ENCODE measurements at places on chromosomes 13 and 19.

DNA sequence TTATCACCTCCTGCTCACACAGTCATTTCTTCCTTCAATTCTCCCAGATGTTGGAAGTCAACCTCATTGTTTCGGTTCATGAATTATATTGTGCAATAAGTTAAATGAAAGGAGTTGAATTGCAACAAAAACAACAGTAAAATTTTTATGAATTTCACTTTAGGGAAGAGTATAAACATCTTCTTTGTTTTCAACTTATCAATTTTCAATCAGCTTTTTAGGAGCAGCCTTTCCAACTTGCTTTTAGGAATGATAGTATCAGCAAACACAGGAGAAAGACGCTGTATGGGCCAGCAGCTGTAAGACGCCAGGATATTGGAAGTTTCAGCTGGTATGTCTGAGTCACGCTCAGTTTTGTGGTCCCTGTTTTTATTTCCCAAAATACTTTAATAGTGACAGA, 132.5 kb upstream of the ARGLU1 start:
- peak; percentile 22 for DNase-seq

GRCh38 chr19:33286899-33287298, 15.4 kb downstream of the CEBPA start:
- no peak for DNase-seq

GRCh38 chr13:93262729-93263345, 36.2 kb downstream of the GPC6 start:
- peak; percentile 65 for DNase-seq

DNA sequence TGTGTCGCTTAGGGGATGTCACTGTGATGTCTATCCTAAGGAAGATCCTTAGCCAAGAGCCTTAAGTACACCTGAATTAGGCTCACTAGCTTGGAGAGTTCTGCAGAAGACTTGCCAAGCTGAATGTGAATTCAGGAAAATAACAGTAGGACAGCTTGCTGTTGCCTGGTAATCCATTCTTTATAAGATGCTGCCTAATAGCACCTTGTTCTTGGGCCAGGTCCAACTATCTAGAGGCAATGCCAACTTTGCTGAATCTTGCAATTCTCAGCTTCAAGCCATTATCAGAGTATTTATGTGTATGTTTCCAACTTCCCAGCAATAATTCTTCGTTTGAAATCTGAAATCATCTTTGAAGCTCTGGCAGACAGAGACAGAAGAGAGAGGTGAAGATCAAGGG, 102.8 kb downstream of the PCDH17 start:
- no peak for DNase-seq

- DNase-seq: no peak
Measured at GRCh38 chr13:113744197-113745000, 14.6 kb upstream of the TMEM255B start.

- DNase-seq: peak; percentile 35
Measured at GRCh38 chr19:48900477-48901406, 630 bp downstream of the NUCB1 start.

- DNase-seq: peak; percentile 14
Measured at GRCh38 chr13:34867590-34867989, 74.5 kb upstream of the NBEA start.

DNA sequence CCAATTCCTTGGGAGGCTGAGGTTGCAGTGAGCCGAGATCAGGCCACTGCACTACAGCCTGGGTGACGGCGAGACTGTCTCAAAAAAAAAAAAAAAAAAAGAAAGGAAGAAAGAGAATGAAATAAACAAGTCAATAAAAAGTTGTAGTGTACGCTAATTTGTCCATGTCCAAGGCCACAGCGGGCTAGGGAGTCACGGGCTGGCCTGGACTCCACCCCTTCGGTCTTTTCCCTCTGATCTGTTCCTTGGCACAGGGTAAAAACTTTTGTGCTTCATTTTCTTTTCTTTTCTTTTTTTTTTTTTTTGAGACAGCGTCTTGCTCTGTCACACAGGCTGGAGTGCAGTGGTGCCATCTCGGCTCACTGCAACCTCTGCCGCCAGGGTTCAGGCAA, 19.4 kb upstream of the MKNK2 start:
- no peak for DNase-seq

DNA sequence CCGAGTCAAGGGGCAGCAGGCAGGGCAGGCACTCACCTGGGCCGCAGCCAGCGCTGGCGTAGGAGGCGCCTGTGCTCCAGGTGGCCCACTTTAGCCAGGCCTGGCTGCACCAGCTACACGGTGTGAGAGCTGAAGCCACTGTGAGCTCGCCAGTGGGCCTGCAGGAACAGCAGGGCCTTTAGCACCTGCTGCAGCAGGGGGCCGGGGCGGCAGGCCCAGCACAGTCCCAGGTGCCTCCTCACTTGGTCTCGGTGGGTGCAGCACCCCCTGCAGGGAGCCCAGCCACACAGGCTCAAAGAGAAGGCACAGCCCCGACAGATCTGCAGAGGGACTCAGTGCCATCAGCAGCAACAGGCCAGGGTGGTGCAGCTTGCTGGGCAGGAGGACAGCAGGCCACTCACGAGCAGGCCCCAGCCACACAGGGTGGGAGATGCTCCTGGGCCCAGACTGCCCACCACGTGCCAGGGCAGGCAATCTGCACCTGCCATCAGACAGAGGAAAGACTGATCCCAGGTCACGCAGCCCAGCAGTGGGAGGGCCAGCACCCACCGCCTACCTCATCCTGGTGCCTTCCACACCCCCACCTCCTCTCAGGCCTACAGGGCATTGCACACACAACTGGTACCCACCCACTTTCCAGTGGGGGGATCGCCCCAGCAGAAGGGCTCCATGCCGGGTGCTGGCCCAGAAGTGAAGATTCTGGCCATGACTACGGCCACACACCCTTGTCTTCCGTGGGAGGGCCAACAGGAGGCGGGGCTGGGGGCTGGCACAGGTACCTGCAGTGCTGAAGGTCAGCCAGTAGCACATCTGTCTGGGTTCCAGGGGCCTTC, 15.8 kb downstream of the ARHGAP33 start:
- DNase-seq: no peak

- no peak for DNase-seq
Measured at GRCh38 chr13:98474761-98475160, 102.1 kb downstream of the STK24 start.

DNA sequence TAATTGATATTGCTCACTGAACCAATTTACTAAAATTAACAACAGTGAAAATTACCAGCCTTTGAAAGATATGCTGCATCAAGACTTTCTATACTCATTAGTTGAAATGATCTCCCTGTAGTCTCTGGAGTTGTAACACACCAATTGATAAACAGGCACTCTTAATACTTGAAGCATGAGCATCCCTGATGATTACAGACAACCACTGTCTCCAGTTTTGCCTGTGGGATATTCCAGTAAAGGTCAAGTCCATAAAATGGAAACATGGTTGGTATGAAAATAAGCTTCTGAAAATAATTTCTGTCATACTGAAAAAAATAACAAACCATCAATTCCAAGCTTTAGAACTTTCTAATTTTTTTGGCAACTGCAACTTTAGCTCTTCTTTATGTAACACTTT, 405.8 kb downstream of the SPRY2 start:
- DNase-seq: peak; percentile 56

DNA sequence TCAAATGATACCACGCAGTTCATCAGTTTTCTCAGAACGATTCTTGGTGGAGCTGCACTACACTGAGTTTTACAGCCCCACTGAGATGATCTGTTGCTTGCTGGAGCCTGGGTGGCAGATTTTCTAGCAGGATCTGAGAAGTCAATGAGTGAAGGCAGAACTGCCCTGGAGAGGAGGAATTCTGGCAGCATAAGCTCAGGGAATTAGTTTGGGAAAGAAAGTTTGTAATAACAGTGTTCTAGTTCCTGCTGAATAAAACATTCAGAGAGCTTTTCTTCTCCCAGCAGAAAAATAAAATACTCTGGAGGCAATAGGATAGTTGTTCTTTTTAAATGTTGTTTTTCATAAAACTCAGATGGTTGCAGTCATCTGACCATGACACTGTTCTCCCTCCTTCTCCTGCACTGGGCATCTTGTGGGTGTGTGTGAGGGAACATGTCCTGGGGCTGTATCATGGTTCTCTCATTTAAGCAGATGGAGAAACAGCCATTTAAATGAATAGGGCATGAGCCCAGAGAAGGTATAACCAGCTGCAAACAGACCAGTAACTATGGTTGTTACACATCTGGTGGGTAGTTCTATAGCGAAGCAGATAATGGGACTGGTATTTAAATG, 29.6 kb downstream of the OLFM4 start:
- no peak for DNase-seq

GRCh38 chr13:25722893-25723292, 328.9 kb downstream of the SHISA2 start:
- no peak for DNase-seq

GRCh38 chr13:22053053-22053452, 382.2 kb downstream of the FGF9 start:
- no peak for DNase-seq

DNA sequence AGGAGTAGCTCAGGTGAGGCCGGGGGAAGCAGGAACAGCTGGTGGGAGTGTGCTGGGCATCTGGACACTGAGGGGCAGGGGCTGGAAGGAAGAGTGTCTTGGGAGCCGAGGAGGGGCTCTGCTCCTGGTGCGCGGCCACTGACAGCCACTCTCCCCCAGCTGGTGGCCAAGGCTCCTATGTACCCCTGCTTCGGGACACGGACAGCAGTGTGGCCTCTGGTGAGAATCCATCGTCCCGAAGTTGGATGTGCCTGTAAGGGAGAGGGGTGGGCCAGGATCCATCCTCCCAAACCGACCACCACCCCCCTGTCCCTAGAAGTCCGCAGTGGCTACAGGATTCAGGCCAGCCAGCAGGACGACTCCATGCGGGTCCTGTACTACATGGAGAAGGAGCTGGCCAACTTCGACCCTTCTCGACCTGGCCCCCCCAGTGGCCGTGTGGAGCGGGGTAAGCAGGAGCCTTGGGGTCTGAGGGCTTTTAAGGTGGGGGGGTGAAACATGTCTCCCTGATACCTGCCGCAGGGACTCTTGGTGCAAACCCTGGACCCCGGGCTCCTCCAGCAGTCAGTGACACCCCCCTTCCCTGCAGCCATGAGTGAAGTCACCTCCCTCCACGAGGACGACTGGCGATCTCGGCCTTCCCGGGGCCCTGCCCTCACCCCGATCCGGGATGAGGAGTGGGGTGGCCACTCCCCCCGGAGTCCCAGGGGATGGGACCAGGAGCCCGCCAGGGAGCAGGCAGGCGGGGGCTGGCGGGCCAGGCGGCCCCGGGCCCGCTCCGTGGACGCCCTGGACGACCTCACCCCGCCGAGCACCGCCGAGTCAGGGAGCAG, 2.0 kb upstream of the USF2 start:
- DNase-seq: peak; percentile 17

GRCh38 chr13:41229356-41229755, 34.0 kb downstream of the MTRF1 start:
- no peak for DNase-seq

- no peak for DNase-seq
Measured at GRCh38 chr13:46609052-46609451, 56.1 kb downstream of the LRCH1 start.

- DNase-seq: no peak
Measured at GRCh38 chr19:30385666-30386065, 13.5 kb downstream of the ZNF536 start.

All from fibroblast of skin of scalp (primary cell).